ENCODE measurements at places on chromosomes 2 and 18.

- DNase-seq: no peak
Measured at GRCh38 chr2:212402316-212402715, 136.3 kb downstream of the ERBB4 start.

- no peak for DNase-seq
Measured at GRCh38 chr18:74068296-74068695, 79.3 kb downstream of the FBXO15 start.

DNA sequence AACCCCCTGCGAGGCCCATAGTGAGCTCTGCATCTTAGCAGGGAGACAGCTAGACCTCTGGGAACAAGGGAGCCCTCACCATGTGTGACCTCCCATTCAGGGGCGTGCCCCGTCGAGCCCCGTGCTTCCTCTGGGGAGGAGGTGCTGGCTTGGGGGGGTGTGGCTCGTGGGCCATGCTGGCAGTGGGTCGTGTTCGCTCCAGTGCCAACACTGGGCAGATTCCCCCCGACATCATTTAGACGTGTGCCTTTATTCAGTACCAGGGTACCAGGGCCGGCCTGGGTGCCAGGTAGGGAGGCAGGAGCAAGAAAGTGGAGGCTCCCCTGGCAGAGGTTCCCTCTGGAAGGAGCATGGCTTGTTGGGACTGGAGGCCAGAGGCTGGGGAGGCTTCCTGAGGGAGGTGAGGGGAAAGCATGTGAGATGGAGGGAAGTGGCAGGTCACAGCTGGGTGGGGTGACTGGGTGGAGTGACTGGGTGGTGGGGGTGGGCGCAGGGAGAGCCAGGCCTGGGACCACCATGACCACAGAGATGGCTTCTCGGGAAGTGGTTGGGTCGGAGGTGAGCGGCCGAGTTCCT, 15.2 kb downstream of the GPC1 start:
- no peak for DNase-seq

- no peak for DNase-seq
Measured at GRCh38 chr18:5286525-5286924, 9.0 kb downstream of the ZBTB14 start.

DNA sequence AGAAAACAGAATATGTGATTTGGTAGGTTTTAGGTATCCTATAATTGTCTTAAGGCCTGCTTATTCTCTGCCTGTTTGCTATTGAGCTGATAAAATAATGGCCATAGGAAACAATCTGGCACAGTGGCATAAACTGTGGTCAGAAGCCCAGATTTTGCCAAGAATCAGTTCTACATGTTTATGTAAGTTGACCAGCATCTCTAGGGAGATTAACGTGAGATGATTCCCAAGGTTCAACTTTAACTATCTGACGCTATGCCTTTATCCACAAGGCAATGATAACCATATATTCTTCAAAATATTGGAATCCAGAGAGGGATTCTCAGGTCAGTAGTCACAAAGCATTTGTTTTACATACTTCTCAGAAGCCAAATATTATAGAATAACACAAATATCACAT, 25.6 kb downstream of the AP1S3 start:
- no peak for DNase-seq

DNA sequence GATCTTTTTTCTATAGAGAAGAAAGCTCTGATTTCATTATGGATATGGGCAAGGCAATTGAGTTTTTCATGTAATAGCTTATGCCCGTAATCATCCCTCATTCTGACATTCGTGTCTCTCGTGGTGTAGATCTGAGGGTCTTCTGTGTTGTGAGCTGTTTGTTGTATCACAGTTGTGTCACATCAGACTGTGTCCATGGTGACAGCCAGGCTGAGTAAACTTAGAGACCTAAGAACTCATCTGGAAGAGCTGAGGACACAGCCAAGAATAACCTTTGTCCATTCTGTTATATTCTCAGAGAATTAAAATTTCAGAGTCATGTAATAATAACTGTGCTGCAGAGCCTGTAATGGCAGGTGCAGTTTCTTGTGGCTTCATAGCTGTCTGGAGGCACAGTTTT, 116.5 kb downstream of the ATP9B start:
- DNase-seq: no peak

DNA sequence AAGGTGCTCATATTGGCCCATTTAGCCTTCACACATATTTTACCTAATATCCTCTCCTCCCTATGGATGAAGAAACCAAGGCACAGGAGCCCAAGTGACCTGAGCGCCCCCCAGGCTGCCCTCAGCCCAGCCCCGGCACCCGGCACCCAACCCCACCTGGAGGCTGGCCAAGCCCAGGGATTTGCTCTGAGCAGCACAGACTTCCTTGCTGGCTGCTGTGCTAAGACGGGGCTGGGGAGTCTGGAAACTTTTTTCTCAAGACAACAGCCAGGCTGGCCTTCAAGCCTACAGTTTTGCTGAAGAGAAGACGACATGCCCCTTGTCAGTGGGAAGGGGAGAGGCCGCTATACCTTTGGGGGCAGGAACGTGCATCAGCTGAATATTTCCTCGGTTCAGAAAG, 52.7 kb upstream of the LAMA1 start:
- no peak for DNase-seq

- no peak for DNase-seq
Measured at GRCh38 chr2:11352781-11353537, 8.5 kb upstream of the ROCK2 start.

DNA sequence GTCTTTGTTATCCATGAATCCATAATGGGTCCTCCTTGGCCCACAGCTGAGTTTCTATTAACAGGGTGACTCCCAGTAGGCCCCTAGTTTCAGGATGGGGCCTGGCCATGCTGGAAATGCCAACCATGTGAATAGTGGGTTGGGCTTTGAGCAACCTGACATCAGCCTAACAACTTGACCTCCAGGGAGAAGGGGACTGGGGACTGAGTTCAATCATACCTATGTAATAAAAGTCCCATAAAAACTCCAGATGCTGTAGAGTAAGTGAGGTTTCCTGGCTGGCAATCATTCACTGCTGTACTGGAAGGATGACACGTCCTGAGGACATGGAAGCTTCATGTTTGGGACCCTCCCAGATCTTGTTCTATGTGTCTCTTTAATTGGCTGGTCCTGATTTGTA, 7.9 kb downstream of the REV1 start:
- DNase-seq: no peak

- DNase-seq: no peak
Measured at GRCh38 chr18:79566771-79567431, 112.7 kb upstream of the CTDP1 start.

DNA sequence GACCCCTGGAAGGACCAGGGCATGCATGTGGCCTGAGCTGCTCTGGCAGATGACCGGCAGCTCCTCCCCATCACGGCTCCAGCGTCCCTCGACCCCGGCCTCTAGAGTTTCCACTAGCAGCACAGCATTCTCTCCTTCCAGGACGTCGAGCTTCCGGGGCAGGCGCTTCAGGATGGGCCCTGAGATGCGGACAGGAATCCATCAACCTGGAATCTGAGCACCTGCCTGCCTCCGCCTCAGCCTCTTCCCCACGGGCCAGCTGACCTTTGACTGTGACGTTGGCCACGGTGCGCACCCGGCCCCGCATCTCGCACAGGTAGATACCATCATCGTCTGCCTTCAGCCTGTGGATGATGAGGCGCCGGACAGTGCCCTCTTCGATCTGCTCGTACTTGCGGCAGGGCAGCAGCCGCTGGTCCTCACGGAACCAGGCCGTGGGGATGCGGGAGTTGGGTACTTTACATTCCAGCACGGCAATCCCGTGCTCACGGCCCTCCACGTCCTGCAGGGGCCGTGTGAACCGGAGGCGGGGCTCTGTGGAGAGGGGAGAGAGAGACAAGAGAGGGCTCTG, 3.5 kb downstream of the OBSL1 start:
- DNase-seq: no peak

GRCh38 chr18:79574938-79575525, 104.6 kb upstream of the CTDP1 start:
- DNase-seq: no peak

- DNase-seq: no peak
Measured at GRCh38 chr18:62569081-62569655, 46.3 kb downstream of the ZCCHC2 start.

GRCh38 chr2:7061921-7062320, 144.7 kb downstream of the RNF144A start:
- DNase-seq: no peak

DNA sequence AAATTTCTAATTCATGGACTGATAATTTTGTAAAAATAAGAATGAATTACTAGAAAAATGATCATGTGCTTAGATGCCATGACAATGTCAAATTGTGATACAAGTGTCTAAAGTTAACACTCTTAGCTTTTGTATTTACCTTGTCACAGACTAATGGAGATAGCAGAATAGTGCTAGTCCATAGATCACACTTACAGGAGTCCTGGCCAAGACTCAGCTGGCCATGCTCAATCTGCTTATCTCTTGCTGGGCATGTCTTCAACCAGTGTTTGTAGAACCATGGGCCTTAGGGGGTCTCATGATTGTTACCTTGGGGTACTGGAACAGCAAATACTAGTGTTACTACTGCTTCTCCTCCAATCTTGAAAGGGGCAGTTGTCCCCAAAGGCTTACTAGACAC, 44.0 kb downstream of the TET3 start:
- DNase-seq: no peak

- DNase-seq: no peak
Measured at GRCh38 chr2:72827966-72828646, 2.3 kb upstream of the EXOC6B start.

GRCh38 chr18:63025251-63026090, 294.1 kb downstream of the BCL2 start:
- DNase-seq: no peak

- DNase-seq: no peak
Measured at GRCh38 chr18:11857177-11857887, 6.1 kb downstream of the CHMP1B start.

DNA sequence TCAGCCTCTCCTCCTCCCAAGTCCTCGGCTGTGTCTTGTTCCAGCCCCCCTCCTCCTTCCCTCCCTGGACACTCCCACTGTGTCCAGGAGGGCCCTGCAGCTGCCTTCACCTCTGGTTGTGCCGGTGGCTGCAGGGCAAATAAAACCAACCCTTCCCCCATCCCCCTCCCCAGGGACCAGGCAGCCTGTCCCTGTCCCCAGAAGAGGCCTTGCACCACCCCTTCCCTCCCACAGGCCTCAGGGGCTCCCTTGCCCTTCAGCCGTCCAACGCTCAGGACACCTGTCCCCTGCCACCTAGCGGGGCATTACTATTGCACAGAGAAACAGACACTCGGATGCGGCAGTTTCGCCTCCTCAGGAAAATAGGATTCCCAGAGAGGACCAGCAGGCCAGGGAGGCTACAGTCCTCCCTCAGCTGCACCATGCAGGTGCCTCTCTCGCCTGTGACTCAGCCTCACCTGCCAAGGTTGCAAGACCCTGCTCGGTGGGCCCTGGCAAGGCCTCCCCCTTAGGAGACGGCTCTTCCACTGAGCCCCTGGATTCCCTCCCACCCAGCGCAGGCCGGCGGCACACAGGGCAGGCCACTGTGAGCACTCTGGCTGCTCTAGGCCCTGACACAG, 5.5 kb upstream of the GPC1 start:
- DNase-seq: no peak

DNA sequence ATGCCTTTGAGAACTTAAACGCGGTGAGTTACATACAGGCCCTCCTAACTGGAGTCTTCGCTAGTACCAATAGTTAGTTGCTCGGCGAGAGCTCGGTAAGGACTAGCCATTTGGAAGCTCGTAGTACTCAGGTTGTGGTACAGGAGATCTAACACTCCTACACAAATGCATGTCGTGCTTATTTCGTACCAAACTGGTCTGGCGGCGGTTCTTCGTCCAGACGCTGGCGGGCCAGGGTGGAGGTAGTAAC, 346 bp upstream of the VRK2 start:
- DNase-seq: no peak

GRCh38 chr2:134244587-134244986, 9.3 kb upstream of the MGAT5 start:
- DNase-seq: no peak

DNA sequence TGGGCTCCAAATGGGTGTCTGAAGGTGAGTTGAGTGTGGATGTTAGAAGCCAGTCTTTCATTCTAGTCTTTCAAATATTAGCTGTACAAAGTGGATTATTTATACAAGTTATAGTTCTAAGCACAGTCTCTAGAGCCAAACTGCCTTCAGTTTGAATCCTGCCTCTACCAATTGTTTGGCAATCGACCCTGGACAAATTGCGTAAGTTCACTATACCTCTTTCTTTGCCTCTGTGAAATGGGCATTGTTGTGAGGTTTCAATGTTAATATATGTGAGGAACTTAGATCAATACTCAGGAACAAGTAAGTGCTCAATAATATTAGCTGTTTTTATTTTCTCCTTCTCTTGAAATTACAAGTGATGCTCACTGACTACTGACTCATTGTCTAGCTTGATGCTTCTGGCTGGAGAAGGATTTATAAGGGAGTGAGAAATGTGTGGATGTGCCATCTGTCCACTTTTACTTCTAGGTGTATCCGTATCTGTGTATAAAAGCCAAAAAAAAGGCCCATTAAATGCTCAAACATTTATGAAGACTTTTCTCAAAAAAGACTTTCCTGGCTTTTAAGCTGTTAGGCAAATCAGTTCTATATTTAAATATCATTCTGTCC, 48.1 kb upstream of the RAPH1 start:
- no peak for DNase-seq

GRCh38 chr2:196591621-196592022, 47.9 kb upstream of the CCDC150 start:
- DNase-seq: no peak

DNA sequence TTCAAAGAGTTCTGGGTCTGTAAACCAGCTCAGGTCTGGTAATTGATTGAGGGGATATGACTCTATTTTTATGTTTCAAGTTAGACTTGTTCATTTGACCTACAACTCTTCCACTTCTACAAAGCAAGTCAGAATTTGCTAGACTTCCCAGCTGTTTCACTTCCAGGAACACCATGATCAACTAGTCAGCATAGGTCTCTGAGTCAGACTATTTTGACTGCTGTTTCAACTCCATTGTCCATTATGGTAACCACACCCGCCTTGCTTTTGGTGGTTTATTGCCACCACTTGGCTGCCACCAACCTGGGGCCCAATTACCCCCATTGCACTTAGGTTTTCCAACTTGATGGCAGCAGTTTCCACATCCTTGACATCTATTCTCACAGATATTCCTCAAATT, 116.6 kb downstream of the LAMA3 start:
- DNase-seq: no peak

- no peak for DNase-seq
Measured at GRCh38 chr2:89833116-89833779, 1141.8 kb downstream of the RPIA start.

- no peak for DNase-seq
Measured at GRCh38 chr2:70527447-70528080, 26.1 kb downstream of the TGFA start.

DNA sequence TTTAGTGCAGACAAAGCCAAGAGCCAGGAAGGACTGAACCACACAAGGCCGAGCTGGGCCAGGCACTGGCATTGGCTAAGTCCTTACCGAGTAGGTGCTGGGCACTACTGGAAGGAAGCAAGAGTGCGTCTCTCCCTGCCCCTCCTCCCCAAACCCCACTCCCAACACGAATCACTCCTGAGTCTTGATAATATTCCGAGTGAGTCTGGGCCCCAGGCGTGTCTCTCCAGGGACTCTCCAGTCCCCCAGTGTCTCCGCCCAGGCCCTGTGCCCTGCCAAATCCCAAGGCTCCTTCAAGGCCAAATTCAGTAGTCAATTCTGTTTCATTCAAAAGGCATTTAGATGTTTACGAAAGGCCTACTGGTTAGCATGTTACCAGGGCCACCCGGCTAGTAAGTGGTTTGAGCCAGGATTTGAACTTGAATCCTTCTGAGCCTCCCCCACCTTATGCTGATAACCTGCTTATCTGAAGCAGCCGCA, 82.8 kb downstream of the GLI2 start:
- DNase-seq: no peak

- no peak for DNase-seq
Measured at GRCh38 chr2:28442328-28442727, 49.7 kb downstream of the FOSL2 start.
